ENCODE measurements at places on chromosomes 16 and 17. TPM values are rescaled to one million over a fixed set of nuclear protein-coding genes. Genes with fewer than 3 reads are reported as not detected.

- no peak for DNase-seq
These were observed 159.2 kb upstream of the CDH5 start for GRCh38 chr16:66207139-66207882.

Gene CFAP119
- total RNA-seq = 3.3 TPM

GRCh38 chr17:57517632-57518456 is 227.3 kb downstream of the CCDC182 start:
- DNase-seq = no peak

- DNase-seq = no peak
These were observed 1.6 kb upstream of the CCL13 start for GRCh38 chr17:34354637-34355036.

Gene PVALEF
- total RNA-seq = not detected

Gene HYDIN
- total RNA-seq = not detected

Gene KRT15
- total RNA-seq = 17.6 TPM

DNA sequence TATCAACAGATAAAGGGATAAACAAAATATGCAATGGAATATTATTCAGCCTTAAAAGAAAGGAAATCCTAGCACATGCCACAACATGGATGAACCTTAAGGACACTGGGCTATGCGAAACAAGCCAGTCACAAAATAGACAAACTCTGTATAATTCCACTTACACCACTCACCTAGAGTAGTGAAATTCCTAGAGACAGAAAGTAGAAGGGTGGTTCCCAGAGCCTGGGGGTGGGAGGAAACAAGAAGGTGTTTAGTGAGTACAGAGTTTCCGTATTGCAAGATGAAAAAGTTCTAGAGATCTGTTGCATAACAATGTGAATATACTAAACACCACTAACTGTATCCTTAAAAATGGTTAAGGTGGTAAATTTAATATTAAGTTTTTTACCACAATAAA is 10.0 kb downstream of the SPOP start:
- no peak for DNase-seq

- DNase-seq = peak; percentile 77
These were observed 55.8 kb downstream of the MYH13 start for GRCh38 chr17:10316801-10317542.

DNA sequence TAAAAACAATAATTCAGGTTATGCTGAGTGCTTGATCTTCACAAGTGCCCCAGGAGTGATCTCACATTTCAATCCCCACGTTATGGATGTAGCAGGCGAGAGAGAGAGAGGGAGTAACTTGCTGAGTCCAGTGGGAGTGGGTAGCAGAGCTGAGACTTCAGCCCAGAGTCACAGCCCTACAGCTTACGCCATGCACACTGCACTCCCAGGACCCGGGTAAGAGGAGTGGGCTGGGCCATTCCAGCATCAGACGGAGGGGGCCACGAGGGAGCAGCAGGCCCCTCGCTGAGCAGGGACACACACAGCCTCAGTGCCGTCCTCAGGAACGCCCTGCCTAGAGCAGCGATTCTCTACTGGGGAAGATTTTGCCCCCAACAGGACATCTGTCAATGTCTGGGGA is 9.8 kb upstream of the KIF19 start:
- no peak for DNase-seq

Gene TRPV2
- total RNA-seq = 8.2 TPM

GRCh38 chr17:49511810-49512209 is 16.7 kb downstream of the NGFR start:
- no peak for DNase-seq

- no peak for DNase-seq
These were observed 377 bp downstream of the USP32 start for GRCh38 chr17:60391471-60392041.

Gene FNDC8
- total RNA-seq = not detected

DNA sequence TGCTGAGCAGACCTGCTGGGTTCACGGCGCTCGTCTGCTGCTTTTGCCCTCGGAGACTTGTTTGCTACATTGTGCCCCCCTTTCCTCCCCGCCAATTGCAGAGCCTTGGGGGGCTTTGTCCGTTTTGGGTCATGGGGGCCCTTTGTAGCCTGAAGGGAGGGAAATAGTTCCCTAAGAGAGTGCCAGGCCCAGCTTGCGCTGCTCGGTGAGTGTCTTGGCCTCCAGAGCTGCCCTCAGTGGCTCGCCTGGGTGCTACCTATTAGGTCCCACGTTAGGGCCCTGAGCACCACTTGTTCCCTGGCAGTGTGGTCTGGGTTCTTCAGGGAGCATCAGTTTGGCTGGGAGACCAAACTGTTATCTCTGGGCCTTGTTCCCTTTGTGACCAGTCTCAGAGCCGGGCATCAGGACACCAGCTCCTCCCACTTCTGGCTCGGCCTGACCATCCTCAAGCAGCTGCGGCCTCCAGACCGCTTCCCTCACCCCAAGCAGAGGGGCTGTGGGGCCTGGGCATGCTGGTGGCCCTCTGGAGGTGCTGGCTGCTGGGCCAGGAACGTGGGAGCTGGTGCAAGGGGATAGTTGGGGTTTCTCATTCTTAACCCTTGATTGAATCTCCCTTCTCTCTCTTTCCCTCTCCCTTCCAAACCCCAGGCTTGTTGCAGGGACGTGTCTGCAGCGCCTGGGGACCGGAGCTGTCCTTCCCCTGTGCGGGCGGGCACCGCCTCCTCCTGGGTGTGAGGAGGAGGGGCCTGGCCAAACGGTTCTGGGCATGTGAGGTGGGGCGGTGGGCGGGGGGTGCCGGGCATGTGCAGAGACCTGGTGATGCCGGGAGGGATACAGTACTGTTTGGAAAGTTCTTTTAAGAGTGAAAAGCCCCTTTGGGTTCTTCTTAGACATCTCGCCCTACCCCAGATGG is 16.0 kb upstream of the ITGB4 start:
- no peak for DNase-seq

DNA sequence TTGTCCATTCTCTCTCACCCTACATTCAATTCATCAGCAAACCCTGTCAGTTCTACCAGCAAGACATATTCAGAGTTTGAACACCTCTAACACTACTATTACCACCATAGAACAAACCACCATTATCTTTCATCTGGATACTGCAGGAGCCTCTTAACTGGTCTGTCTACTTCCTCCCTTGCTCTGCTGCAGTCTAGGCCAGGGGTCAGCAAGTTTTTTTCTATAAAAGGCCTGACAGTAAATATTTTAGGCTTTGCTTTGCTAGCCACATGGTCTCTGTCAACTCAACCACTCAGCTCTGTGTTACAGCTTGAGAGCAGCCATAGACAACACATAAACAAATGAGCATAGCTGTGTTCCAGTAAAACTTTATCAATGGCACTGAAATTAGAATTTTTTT is 13.8 kb downstream of the KCTD19 start:
- no peak for DNase-seq

Gene WSCD1
- total RNA-seq = 35.1 TPM

DNA sequence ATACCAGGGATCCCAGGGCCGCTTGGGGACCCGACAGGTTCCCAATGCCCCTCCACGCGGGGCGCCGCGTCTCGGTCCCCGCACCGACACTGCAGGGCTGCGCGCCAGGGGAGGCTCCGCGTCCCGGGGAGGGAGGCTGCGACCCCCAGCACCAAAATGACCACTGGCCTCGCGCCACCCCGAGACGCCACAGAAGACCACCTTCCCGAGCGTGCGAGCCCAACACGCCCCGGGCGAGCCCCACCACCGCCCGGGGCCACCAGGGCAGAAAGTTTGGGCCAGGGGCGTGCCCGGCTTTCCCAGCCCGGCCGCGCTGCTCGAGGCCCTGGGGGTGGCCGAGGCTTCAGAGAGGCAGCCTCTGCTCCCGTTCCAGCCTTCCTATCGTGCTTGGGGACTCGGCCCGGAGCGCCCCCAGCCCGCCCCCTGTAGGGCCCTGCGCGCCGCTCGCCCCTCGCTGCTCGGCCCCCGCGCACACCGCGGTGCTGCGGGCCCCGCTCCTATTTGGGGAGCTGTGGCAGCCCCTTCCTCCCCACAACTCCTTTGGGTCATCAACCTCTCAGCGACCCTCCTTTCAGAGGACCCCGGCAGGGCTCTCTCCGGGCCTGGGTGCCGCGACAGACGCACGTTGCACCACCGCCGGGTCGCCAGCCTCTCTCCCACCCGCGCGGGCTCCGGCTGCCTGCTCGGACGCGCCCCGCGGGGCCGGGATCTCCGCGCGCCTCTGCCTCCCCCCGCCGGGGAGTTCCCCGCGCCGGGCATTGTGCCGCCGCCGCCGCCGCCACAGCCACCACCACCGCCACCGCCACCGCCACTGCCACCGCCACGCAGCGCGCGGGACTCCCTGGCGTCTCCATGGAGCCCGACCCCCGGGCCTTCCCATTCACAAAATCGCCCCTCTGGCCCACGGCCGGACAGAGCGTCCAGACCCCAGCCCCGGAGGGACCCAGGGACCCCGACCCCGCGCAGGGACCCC is 892 bp downstream of the RBFOX3 start:
- DNase-seq = no peak

Gene FAM20A
- 1.5 TPM for total RNA-seq

Gene KIF18B
- 5.6 TPM for total RNA-seq

- no peak for DNase-seq
These were observed 12.8 kb upstream of the PRR14 start for GRCh38 chr16:30637944-30638343.

Gene KRTAP2-1
- not detected for total RNA-seq

GRCh38 chr17:19264681-19265080 is 27.5 kb downstream of the EPN2 start:
- no peak for DNase-seq

DNA sequence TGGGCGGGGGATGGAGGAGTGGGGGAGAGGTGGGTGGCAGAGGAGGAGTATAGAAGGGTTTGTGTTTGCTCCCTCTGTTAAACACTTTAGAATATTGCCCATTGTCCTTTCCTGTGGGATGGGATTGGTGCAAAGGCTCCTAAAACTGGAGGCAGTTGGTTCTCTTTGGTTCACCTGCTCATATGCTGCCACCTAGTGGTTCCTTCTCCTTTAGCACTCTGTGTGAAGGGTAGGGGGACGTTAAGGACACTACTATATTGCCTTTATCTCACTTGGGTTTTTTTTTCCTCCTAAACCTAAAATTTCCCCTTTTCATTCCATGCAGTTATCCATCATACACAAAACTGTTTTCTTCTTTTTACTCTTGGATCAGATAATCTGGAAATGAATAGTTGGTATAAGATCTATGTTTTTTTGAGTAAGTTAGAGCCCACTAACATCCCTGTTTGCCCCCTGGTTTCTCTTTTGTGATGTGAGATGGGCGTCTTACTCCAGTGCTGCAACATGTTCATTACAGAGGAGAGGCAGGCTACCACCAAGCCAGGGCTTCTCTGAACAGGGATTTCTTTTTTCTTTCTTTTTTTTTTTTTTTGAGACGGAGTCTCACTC is 23.8 kb downstream of the SNX11 start:
- DNase-seq = peak; percentile 47

Gene CDK5RAP3
- total RNA-seq = 540 TPM

Gene C16orf92
- not detected for total RNA-seq

Gene BAIAP3
- 13.1 TPM for total RNA-seq

DNA sequence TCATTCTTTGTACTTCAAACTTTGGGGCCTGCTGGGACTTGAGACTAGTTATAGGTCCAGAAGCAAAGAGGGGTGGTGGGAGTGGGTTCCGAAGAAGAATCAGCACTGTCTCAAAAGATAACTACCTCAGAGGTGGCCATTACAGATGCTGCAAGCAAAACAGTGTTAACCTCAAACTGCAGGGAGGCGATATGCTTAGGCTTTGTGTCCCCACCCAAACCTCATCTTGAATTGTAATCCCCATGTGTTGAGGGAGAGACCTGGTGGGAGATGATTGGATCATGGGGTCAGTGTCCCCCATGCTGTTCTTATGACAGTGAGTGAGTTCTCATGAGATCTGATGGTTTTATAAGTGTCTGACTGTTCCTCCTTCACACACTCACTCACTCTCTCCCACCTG is 545.3 kb downstream of the XYLT1 start:
- DNase-seq = no peak

GRCh38 chr17:39104046-39104445 is 47.4 kb downstream of the PLXDC1 start:
- DNase-seq = no peak

Gene MEIOC
- not detected for total RNA-seq

DNA sequence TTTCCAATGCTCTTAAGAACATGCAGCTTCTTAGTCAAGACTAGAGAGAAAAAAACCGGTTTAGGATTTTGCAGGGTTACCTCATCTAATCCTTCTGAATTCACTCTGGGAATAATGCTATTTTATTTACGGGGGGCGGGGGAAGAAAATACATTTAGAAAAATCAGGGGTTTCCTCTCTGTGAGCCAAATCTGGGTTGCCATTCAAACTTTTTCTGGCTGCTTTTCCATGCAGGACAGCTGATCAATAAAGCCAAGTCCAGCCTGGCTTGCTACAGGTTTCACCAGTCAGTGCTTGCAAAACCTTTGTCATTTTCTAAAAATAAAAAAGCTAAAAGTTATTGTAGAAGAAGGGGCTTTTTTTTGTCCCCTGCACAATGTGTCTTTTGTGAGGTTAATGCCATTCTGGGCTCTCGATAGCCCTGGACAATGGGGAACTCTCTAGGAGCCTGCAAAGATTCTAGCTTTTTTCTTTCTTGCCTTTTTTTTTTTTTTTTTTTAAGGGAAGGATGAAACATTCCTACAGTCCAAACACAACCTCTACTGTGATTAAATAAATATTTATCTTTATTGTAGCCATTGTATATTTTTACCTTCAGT is 13.1 kb upstream of the ZFHX3 start:
- no peak for DNase-seq

- no peak for DNase-seq
These were observed 100.9 kb upstream of the TNRC6C start for GRCh38 chr17:77857613-77858012.

- DNase-seq = no peak
These were observed 394.5 kb downstream of the XYLT1 start for GRCh38 chr16:17076092-17076754.

GRCh38 chr16:78761427-78761826 is 662.0 kb downstream of the WWOX start:
- no peak for DNase-seq

- no peak for DNase-seq
These were observed 1.3 kb upstream of the BTBD17 start for GRCh38 chr17:74362810-74363498.

DNA sequence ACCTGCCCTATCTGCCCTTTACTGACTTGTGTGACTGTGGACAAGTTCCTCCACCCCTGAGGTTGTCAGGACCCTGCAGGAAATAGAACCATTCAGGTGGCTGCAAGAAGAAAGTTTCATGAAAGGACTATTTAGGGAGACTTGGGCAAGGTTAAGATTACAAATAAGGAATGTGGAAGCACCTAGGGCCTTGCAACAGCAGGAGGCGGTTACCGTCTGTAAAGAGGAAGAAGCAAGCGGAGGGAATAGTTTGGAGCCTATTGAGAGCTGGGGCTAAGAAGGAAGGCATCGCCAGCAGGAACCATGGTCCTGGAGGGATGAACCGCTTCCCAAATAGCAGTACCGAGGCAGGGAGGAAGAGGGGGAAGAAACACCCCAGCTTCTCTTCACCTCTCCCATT is 132.4 kb downstream of the PRKCB start:
- no peak for DNase-seq

All from transverse colon (tissue), 4 donors.